CD4-positive, alpha-beta T cell treated with Interleukin-12 subunit alpha and Interleukin-12 subunit beta, for 1 hour (primary cell): ENCODE measurements at places on chromosomes 11 and 22.

DNA sequence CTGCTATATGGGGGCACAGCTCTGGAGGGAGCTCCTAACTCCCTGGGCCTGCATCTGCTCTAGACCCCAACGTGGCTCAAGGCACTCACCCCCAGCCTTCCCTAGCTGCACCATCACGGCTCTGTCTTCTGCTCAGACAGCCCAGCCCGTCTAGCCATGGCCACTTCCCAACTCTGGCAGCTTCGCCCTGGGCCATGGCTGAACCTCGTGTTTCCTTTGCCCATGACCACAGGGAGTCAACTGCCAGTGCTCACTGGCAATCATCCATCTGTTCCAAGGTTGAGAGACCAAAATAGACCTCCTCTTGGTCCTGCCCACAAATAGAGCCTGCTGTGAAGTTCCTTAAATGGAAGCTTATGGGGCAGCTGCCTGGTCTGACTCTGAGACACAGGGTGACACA, 5.4 kb downstream of the LMO1 start:
- DNase-seq = no peak

- DNase-seq = no peak
These were observed 39.9 kb upstream of the LIPT2 start for GRCh38 chr11:74533421-74533820.

DNA sequence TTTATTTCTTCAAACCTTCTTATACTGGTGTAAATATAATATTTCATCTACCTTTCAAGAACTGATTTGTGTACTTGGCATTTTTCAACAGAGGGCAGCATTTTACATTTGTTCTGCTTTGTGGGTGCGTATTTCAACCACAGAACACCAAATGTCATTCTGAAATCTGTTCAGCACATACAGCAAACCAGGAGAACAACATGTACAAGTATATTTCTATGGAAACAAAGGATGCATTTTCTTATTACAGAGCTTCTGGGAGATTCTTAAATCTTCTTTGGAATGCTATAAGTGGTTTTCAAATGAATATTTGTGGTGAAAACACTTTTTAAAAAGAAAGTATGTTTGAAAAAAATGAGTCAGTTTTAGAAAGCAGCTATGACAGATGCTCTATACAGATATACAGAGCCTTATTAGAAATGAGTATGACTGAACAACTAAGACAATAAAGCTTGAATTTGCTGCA, 946.0 kb downstream of the FAM181B start:
- peak; percentile 56 for DNase-seq

GRCh38 chr11:126378763-126379162, 23.3 kb downstream of the ST3GAL4 start:
- DNase-seq = no peak

- DNase-seq = no peak
These were observed 181.4 kb downstream of the DBX1 start for GRCh38 chr11:19978668-19979518.

DNA sequence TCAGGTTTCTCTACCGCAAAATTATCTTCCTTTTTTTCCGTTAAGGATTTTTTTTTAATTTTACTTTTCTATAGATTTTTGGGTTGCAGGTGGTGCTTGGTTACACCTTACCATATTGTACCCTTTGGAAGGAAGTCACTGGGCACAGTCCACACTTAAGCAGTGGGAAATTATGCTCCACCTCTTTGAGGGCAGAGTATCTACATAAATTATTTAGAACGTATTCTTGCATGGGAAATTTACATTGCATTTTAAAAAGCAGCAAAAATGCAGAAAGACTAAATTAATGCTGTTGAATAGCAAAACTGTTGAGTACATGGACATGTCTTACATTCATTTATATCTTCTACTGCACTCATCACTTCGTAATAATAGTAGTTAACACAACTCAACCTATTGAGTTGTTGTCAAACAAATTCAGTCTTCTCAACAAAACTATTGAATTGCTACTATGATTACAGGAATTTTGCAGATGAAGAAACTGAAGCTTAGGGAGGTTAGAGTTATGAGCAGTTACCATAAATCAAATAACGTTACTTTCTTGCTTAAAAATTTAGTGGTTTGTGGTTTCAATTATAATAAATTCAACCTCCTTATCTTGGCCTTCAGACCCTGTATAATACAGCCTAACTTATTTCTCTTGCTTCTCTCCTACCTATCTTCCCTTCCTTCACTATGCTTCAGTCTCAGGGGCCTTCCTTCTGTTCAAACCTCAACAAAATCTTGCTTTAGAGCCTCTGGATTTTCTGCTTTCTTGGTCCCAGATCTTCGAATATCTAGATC, 97.4 kb upstream of the ARHGAP20 start:
- no peak for DNase-seq
